ENCODE measurements at places on chromosomes 5 and 9.

GRCh38 chr5:110977915-110978314 is 93.6 kb upstream of the TSLP start:
- no peak for DNase-seq

DNA sequence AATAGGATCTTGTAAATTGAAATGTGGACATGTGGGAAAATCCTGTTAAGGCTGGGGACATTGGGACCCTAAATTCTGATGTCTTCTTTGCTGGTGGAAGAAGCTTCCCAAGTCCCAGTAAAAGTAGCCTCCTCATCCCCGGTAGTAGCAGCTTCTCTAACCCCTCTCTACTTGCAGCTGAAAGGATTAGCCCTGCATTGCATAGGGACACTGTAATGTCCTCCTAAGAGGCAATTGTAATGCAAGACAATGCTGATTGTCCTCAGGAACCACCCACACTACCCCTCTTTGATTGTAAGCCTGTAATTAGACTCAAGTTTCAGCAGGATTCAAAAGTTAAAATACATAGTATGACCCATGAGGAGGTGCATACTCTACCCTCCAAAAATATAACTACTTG is 1938.4 kb upstream of the C9orf72 start:
- no peak for DNase-seq

- DNase-seq, result no peak
Observed at GRCh38 chr5:125581311-125581710, 834.9 kb upstream of the ZNF608 start.

DNA sequence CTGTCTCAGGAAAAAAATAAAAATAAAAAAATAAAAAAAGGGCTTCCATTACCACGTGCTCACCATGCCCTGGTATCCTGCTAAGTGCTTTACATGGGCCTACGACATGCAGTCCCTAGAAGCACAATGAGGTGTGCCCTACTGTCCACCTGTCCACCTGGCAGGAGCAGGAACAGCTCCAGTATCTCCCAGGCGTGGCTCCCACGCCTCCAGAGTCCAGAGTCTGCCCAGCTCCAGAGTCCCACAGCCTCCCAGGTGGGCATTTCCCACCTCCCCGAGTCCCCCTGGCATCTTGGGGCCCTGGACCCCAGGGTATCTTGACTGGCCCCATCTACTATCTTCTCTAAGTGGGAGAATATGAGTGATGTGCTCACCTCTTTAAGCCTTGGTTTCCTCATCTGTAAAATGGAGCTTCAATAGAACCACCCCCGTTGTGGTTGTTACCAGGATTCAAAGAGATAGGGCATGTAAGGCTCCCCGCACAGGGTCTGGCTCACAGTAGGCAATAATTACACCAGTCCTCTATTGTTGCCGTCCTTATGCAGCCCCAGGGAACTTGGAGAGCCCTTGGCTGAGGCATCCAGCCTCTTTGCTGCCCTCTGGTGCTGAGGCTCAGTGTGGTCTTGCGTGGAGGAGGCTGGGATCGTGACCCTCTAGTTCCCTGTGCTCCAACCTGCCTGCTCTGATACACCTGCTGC is 8.9 kb downstream of the CXCL14 start:
- DNase-seq, result peak; percentile 55

DNA sequence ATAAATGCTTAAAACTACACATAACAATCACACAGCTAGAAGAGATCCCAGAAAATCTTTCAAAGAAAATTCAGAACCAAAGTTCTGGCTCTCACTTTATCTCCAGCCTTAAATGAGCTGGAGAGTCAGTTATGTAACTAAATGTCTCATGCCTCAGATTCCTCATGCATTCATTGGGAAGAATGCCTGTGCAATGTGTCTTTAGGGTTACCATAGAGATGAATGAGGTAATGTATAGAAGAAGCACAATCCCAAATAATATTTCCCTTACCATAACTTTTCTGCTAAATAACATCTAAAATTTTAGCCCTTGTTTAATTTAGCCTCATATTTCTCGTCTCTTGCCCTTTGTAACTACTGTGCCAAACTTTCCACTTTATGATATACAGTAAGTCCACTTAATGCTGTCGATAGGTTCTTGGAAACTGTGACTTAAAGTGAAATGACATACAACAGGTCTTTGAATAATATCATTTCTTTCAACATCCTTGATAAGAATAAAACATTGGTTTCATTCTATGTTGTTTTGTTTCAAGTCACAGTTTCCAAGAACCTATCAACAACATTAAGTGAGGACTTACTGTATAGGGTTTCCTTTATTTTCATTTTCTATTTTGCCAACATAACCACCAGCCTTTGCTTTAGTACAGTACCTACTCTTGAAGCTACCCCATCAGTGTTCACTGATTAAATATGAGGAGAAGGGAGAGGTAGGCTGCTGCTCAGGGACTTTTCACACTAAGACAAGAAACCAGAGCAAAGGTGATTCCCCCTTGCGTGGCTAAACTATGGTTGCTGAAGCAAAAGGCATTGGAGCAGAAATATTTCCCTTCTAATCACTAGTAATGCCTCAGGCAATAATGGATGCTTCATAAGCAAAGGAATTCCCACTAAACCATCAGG is 295.7 kb upstream of the PTGER4 start:
- peak; percentile 56 for DNase-seq

- peak; percentile 73 for DNase-seq
Observed at GRCh38 chr5:17203329-17204132, 13.9 kb upstream of the BASP1 start.

DNA sequence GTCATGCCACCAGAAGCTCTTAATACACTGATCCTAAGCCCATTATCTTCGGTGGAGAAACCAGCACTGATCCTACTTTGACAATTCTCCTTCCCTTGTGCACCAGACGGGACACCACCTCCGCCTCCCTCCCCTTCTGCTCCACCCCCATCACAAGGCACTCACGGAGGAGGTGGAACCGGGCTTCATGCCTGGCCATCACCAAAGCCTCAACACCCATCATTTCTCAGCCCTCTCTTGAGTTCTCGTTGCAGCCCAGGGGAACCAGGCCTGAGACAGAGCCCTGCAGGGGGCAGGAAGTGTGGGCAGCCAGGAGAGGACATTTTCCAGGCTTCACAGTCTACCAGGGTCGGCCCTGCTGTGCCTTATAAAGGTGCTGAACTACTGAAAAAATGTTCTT is 160.5 kb downstream of the GOLPH3 start:
- DNase-seq, result no peak

DNA sequence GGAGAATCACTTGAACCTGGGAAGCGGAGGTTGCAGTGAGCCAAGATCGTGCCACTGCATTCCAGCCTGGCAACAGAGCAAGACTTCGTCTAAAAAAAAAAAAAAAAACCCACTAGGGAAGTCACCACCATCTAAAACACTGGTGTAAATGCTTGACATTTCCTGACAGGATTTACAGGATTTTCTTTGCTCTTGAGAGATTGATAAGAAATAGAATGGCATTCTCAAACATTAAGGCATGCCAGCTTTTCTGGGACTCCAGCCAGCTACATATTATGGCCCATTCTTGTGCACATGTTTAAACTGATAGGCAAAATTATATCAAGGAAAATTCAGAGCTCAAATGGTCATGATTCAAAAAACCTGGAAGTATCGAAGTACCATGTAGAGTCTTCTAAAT is 28.7 kb downstream of the GTF3C4 start:
- DNase-seq, result no peak

DNA sequence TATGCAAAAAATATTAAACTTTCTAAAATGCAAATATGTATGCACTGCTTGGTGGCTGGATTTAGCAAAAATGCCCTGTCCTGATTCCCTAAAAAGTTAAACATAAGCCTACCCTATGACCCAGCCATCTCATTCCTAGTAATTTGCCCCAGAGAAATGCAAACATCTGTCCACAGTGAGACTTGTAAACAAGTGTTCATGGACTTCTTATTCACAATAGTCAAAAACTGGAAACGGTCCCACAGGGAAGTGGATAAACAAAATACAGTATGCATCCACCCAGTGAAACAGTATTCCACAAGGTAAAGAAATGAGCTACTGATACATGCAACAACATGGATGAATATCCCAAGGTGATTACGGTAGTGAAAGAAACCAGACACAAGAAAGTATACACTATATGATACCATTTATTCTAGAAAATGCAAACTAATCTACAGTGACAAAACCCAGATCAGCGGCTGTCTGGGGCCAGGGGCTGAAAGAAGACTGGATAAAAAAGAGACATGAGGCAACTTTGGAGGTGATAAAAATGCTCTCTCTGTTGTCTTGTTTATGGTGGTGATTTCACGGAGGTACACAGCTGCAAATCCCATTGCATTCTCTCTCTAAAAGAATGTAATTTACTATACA is 277.3 kb downstream of the GLIS3 start:
- DNase-seq, result no peak

- no peak for DNase-seq
Observed at GRCh38 chr5:99004960-99005359, 76.2 kb upstream of the CHD1 start.

DNA sequence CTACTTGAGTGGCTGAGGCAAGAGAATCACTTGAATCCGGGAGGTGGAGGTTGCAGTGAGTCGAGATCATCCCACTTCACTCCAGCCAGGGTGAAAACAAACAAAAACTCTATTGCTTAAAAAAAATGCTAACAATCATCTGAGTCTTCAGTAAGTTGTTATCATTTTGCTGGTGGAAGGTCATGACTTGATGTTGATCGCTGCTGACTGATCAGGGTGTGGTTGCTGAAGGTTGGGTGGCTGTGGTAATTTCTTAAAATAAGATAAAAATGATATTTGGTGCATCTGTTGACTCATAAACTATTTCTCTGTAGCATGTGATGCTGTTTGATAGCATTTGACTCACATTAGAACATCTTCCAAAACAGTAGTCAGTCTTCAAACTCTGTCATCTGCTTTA is 349.4 kb upstream of the PAPPA start:
- no peak for DNase-seq

DNA sequence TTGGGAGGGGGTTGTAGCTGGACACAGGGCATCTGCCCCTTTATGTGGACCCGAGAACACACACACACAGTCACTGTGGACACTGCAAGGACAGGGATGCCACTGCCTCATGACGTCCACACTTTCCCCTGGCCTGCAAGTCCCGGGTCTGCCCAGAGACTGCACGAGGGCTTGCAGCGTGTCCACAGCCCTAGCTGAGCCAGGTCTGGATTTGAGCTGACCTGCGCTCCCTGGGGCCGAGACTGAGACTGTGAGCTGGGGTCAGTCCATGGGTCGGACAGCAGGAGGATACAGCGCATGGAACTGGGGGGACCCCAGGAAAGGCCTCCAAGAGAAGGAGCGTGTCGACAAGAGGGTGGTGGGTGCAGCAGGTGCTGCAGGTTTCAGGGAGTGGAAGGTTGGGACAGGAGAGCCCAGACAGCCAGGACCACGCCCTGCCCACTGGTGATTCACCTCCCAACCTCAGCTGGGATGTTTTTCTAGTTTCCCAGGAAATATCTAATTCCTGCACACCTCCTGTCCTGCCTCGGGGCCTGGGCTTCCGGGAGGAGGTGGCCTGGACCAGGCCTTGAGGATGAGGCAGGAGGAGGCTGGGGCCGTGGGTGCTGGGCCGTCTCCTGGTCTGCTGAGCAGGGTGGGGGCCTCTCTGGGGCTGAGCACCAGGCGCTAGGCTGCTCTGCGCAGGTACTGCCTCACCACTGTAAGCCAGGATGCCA is 806 bp upstream of the RNF224 start:
- peak; percentile 91 for DNase-seq

DNA sequence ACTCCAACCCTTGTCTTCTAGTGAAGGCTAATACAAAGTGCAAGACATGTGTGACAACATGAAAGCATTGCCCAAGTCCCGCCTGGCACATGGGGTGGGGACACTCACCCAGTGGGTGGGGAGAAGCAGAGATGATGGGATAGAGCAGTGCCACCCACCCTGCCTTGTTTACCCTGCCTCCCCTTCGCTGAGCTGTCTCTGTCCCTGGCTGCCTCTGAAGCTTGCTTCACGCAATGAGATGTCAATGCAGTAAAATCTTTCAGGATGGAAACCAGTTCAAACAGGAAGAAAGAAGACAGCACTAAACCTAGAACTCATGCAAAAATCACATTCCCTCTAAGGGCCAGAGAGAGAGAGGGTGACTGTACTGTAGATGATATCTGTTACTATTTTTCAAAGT is 148.0 kb downstream of the INSYN2B start:
- DNase-seq, result no peak

- DNase-seq, result peak; percentile 51
Observed at GRCh38 chr5:78964889-78965288, 20.2 kb downstream of the ARSB start.

DNA sequence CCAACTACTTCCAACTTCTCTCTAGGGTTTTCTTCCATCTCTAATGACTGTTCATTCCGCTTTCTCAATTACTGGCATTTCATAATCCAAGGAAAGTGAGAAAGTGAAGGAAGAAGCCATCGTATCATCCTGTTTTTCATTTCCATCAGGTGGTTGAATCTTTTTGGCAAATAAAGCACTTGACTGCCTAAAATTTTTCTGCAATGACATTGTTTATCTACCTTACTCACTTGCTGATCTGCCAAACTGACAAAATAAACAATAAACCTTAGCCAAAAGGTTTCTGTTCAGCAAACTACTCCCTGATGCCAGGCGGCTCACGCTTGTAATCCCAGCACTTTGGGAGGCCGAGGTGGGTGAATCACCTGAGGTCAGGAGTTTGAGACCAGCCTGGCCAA is 18.4 kb downstream of the FNBP1 start:
- DNase-seq, result peak; percentile 62

DNA sequence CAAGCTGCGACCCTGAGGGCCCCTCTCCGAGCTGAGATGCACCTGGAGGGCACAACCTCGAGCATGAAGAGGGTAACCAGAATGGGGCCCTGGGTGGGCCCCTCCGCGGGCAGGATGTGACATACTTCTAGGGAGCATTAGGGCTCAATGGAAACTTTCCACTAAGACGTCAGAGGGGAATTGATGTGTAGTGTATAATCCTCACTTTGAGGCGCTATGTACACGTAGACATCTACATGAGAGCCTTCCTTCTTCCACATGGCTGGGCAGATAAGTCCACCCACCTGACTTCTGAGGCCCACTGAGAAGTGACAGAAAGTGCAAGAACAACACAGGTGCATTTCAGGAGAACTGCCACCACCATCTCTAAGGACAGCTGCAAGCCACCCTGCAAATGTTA is 61.0 kb downstream of the DAP start:
- no peak for DNase-seq

DNA sequence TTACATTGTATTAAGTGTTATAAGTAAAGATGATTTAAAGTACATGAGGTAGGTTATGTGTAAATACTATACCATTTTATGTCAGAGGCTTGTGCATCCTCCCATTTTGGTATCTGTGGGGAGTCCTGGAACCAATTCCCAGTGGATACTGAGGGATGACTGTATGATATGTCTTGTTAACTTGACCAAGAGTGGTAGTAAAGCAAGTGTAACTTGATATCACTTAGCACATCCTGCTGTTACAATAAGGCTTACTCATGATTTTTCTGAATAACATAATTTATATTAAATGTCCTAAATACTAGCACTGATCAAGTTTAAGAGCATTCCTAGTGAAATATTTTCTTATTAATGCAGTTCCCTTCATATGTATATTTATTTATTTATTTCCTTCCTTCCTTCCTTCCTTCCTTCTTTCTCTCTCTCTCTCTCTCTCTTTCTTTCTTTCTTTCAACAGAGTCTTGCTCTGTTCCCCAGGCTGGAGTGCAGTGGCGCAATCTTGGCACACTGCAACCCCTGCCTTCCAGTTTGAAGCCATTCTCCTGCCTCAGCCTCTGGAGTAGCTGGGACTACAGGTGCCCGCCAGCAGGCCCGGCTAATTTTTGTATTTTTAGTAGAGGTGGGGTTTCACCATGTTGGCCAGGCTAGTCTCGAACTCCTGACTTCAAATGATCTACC is 7.5 kb downstream of the NDFIP1 start:
- no peak for DNase-seq

GRCh38 chr5:56183506-56183905 is 49.6 kb downstream of the ANKRD55 start:
- peak; percentile 56 for DNase-seq

GRCh38 chr9:29211580-29212396 is 1638.5 kb upstream of the C9orf72 start:
- peak; percentile 68 for DNase-seq

All from RWPE1 (cell line).